ENCODE measurements at places on chromosomes 7 and 10.

GRCh38 chr7:121440857-121441503 lies 44.9 kb upstream of the FAM3C start:
- DNase-seq, result no peak
- peaks cover 34% of the 10 kb centered on the region for H3K4me1 ChIP-seq
- no peaks in the 10 kb centered on the region for H3K27me3 ChIP-seq
- H3K36me3 ChIP-seq, result no peaks in the 10 kb centered on the region
- peak overlapping the region; percentile 40 for H3K27ac ChIP-seq
- H3K4me3 ChIP-seq, result peak overlapping the region; percentile 55

DNA sequence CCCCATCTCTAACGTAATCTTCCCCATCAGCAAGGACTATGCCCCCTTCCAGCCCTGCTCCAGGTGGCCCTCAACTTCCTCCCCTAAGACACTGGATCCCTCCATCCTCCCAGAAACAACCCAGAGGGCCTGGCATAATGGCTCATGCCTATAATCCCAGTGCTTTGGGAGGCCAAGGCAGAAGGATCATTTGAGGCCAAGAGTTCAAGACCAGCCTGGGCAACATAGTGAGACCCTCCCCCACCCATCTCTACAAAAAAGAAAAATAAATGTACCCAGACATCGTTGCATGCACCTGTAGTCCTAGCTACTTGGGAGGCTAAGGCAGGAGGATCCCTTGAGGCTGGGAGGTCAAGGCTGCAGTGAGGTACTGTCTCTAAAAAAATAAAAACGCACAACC lies 42.6 kb downstream of the TMEM130 start:
- H3K27ac ChIP-seq, result no peak overlapping the region
- no peak overlapping the region for H3K4me3 ChIP-seq
- no peaks in the 10 kb centered on the region for H3K36me3 ChIP-seq
- no peaks in the 10 kb centered on the region for H3K4me1 ChIP-seq
- peaks cover 24% of the 10 kb centered on the region for H3K27me3 ChIP-seq

- H3K4me1 ChIP-seq, result no peaks in the 10 kb centered on the region
- H3K36me3 ChIP-seq, result peaks cover 12% of the 10 kb centered on the region
- no peak for DNase-seq
- H3K27ac ChIP-seq, result no peak overlapping the region
- H3K4me3 ChIP-seq, result no peak overlapping the region
- H3K27me3 ChIP-seq, result no peaks in the 10 kb centered on the region
Observed at GRCh38 chr7:422191-422885, 97.3 kb downstream of the PDGFA start.

GRCh38 chr10:114642729-114643128 lies 15.3 kb downstream of the ABLIM1 start:
- H3K4me1 ChIP-seq, result peaks cover 4% of the 10 kb centered on the region
- no peak for DNase-seq
- H3K4me3 ChIP-seq, result no peak overlapping the region
- no peaks in the 10 kb centered on the region for H3K27me3 ChIP-seq
- no peak overlapping the region for H3K27ac ChIP-seq

DNA sequence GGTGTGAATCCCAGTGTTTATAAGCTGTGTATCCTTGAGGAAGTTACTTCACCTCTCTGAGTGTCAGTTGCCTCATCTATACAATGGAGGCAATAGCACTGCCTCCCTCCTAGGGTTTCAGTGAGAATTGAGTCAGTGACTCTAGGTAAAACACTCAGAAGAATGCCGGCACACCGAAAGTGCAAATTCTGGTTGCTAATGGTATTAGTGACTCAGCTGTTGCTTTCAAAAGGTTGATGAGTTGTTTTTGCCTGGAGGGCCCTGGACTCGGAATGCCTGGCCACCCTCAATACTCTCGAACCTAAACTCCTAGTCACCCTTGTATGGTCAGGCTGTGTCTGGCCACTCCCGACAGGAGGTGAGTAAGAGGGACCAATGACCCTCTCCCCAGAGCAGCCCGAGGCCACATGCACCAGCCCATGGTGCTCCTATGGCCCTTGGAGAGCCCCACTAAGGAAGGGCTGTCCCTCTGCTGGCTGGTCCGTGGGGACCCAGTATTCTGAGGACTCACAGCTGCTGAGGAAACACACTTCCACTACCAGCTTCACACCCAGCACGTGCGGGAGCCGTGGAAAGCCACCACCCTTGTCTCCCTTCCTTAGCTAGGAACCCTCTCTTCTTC lies 60.2 kb downstream of the CALML3 start:
- peaks cover 17% of the 10 kb centered on the region for H3K27me3 ChIP-seq
- H3K27ac ChIP-seq, result no peak overlapping the region
- no peak overlapping the region for H3K4me3 ChIP-seq
- H3K4me1 ChIP-seq, result peaks cover 33% of the 10 kb centered on the region
- no peaks in the 10 kb centered on the region for H3K36me3 ChIP-seq

DNA sequence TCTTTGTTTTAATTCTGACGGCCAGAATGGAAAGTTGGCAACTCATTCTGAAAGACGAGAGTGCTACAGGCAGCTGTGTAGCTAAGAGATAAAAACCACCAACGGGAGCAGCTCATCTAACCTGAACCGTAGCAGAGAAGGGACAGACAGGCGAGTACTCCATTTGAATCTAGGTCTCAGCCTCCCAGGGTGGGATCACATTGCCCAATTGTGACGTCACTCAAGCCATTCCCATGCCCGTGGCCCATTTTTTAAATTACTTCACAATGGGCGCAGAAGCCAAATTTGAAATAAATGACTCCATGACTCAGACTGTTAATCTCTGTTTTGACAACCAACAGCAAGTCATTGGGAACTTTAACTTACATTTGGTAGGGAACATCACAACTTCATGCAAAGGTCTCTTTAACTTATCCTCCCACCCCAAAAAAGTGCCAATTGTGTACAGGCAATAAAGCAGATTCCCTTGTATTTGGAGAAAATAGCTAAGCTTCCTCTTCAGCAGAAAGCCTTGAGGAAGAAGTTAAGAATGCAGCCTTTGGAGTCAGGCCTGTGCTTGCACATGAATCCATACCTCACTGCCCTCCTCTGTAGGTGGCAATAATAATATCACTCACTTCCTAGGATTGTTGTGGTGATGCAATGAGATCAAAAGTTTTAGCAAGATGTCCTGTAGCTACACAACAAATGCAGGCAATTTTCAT lies 93.2 kb upstream of the KIF5B start:
- no peak overlapping the region for H3K4me3 ChIP-seq
- no peaks in the 10 kb centered on the region for H3K36me3 ChIP-seq
- H3K27ac ChIP-seq, result no peak overlapping the region
- H3K4me1 ChIP-seq, result no peaks in the 10 kb centered on the region

- H3K36me3 ChIP-seq, result no peaks in the 10 kb centered on the region
- no peak overlapping the region for H3K4me3 ChIP-seq
- H3K4me1 ChIP-seq, result peaks cover 19% of the 10 kb centered on the region
- H3K27me3 ChIP-seq, result no peaks in the 10 kb centered on the region
- no peak overlapping the region for H3K27ac ChIP-seq
- peak; percentile 25 for DNase-seq
Observed at GRCh38 chr10:89384474-89385340, 6.9 kb downstream of the IFIT1B start.
